ENCODE measurements at places on chromosomes 2 and 18. TPM values are rescaled to one million over a fixed set of nuclear protein-coding genes. Genes with fewer than 3 reads are reported as not detected.

The SIX2 gene
- 1.3 TPM for total RNA-seq

The ERICH2 gene
- total RNA-seq: 1.2 TPM

DNA sequence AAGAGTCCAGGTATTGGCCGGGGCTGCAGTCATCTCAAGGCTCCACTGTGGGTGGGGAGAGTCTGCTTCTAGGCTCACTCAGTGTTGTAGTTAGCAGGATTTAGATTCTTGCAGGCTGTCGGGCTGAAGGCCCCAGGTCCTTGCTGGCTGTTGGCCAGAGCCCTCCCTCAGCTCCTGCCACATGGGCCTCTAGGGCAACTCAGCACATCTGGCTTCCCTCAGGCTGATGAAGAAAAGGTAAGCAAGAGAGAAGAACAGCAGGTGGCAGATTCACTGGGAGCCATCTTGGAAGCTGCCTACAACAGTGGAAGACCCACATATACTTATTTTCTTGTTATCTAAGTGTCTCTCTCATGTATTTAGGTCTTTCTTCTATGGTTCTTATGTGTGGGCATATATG is 4.3 kb downstream of the MRPS9 start:
- DNase-seq: no peak

GRCh38 chr2:28433935-28434599 is 41.4 kb downstream of the FOSL2 start:
- DNase-seq: no peak

DNA sequence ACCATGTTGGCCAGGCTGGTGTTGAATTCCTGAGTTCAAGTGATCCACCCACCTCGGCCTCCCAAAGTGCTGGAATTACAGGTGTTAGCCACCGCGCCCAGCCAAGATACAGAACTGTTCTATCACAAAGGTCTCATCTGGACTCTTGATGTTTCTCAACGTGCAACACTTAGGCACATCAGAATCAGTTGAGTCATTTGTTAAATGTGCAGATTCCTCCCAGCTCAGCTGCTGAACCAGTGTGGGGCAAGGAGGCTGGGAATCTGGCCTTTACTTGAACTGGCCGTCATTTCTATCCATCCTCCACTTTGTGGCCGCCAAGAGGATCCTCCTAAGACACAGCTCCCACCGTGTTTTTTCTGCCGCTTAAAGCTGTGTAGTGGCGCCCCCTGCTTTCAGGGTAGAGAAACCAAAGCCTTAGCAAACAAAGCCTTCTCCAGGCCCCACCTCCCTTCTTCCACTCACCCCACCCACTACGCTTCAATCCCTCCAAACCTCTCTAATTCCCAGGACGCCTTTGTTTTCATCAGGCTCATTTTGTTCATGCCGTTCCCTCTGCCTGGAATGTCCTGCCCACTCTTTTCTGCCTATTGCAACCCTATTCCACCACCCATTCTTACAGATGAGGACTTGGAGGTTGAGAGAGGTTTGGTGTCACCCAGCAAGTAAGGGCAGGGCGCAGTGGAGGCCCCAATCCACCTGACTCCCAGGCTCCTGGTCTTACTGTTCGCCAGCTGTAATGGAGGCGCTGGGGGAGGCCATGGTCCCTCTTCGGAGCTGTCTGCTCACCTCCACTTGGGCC is 776 bp upstream of the SPEG start:
- DNase-seq: no peak
